ENCODE measurements at places on chromosomes 2 and 18. TPM values are rescaled to one million over a fixed set of nuclear protein-coding genes. Genes with fewer than 3 reads are reported as not detected.

DNA sequence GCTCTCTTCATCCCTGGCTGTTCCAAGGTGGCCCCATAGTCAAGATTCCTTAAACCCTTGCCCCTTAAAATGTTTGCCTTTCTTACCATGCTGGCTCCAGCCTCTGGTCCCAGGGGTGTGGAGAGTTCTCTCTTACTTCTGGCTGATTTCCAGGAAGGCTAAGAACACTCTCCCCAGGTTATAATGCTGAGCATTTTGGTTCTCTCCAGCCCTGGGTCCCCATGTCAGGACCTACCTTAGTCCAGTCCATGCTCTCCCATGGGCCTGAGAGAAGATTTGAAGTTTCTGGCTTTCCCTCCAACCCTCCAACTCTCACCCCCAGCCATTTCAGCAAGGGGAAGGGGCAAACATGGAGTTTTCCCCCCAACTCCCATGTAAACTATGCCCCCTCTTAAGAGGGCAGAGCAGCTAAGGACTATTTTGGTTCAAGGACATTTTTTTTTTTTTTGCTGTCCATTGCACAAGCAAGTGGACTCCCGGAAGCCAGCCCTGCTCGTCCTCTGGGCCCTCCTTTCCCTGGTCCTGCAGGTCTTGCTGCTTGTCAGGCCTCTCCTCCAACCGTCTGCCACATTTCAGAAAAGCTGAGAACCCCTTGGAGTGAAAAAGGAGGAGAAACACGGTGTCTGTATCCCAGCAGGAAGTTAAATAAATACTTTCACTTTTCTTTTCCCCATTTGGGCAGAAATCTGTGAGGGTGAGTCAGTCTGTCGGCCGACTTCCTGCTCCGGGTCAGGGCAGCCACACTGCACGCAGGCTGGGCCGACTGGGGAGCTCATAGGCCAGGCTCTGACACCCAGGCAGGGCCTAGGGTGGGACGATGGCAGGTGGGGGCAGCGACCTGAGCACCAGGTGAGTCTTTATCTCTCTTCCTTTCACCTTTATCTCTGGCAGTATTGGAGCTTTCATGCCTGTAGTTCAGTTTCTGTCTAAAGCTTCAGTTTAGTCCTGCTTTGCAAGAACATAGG lies at the start of gene SP140L:
Gene SP140L, plus strand, starts transcription at position 741 of the 965 bp plus-strand sequence. Its CDS starts 77 bp downstream, at position 818.
- DNase-seq, result peak; percentile 69

The RIT2 gene
- total RNA-seq, result not detected

DNA sequence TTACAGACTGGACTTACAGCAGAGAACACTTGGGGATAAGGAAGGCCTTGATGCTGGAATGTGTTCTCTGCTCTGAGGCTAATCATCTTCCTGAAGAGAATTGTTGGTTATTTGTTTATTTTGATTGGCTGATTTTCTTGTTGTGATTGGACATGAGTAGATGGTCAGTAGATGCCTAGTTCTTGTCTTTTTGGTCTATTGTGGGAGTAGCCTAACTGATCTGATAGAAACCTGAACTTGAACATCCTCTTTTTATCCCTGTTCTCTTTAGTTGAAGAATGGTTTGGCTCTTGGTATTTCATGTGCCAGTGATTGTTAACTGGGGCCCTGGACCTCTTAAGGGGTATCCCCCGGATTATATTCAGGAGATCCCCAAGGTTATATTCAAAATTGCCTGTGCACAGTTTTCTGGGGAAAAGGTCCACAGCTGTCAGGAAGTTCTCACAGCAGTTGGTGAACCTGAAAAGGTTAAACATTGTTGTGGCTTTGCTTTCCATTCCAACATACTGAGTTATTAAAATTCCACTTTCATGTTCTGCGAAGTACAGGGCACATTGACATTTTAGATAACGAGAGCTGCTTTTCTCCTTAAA lies 13.6 kb downstream of the TWSG1 start:
- DNase-seq, result no peak

DNA sequence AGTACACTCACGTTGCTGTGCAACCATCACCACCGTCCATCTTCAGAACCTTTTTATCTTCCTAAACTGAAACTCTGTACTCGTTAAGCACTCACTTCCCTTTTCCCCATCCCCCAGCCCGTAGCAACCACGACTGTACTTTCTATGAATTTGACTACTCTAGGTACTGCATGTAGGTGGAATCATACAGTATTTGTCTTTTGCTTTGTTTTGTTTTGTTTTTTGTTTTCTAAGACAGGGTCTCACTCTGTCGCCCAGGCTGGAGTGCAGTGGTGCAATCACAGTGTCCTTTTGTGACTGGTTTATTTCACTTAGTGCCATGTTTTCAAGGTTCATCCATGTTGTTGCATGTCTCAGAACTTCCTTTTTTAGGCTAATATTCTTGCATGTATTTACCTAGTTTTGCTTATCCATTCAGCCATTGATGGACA lies 7.0 kb upstream of the TYMS start:
- DNase-seq, result no peak

DNA sequence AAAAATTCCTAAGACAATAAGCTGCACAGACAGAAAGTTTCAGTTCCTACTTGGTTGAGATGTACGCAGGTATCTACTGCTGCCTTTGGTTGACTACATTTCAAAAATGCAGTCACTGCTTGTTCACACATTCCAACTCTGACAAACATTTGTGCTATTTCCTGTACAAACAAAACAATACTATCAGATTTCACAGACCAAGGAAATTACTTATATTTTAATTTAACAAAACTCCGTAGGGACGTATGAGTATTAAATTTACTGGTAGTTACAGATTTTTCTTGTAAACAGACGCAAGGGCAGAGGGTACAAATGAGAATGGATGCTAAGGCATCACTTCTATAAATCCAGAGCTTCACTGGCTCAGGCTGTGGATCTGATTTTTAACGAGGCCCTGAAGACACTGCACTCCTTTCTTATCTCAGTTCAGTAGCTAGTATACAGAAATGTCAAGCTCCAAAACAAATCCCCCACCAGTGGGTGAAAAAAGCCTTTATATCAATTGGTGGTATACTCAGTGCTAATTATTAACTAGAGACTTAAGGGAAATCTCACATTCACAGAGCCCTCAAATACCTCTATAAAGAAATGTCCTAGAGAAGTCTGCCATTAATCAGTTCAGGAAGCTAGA lies 31.7 kb upstream of the TTC32 start:
- DNase-seq, result no peak

Data from heart right ventricle (tissue), 16 donors.